ENCODE measurements at places on chromosomes 6 and 20.

- DNase-seq = no peak
These were observed 34.9 kb upstream of the REV3L start for GRCh38 chr6:111517965-111518364.

GRCh38 chr20:63579017-63579694 lies 5.1 kb upstream of the HELZ2 start:
- no peak for DNase-seq

DNA sequence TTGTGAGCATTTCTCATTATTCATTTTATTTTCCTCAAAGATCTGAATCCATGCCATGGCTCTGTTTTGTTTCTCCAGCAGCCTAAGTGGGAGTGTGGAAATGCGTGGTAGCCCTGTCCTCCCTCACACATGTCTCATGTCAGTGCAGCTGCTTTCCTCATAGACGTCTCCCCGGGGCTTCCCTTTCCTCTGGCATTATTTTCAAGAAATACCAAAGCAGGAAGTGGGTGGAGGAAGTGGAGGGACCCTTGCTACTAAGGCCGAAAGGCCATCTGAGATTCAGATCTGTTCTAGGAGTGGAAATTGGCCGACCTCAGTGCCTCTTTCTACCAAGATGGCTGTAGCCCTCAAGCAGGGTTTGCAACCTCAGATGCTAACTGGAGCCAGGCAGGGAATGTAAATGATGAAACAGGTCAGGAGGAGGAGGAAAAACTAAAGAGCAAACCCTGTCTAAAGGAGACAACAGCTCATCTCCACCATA lies 420.9 kb upstream of the PLCB4 start:
- no peak for DNase-seq

- DNase-seq = no peak
These were observed 160.8 kb downstream of the TBXT start for GRCh38 chr6:166006900-166007301.

GRCh38 chr6:150334790-150335783 lies 33.7 kb upstream of the IYD start:
- DNase-seq = no peak

DNA sequence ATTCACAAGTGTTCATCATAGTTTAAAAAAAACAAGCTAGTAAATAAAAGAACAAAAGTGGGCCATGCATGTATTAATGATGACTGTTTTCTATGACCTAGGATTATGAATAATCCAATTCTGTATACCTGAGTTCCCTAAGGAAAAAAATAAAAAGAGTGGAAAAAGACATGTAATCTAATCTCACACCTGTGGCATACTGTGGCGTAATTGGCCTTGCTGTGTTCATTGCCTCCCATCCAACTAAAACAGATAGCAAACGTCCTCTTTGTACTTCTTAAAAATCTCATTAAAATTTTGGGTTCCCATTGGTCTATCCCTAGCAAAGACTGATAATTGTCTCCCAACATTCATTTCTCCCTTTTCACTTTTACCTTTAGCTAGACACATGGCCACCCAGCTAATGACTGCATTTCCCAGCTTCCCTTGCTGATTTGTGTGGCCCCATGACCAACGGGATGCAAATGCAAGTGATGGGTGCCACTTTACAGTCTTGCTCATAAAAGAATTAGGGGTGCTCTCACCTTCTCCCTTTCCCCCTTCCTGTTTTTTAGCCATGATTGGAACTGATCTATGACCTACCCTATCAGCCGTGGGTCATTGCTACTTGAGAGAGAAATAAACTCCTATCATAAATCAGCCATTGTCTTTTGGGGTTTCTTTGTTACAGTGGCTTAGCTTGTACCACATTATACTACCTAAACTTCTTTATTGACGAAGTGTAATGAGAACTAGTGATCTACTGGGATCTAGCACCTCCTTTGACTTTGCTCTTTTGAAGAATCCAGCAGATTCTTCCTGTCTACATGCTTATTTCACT lies 32.0 kb upstream of the TBC1D22B start:
- DNase-seq = no peak

GRCh38 chr20:62286493-62287064 lies 16.2 kb upstream of the ADRM1 start:
- DNase-seq = no peak

DNA sequence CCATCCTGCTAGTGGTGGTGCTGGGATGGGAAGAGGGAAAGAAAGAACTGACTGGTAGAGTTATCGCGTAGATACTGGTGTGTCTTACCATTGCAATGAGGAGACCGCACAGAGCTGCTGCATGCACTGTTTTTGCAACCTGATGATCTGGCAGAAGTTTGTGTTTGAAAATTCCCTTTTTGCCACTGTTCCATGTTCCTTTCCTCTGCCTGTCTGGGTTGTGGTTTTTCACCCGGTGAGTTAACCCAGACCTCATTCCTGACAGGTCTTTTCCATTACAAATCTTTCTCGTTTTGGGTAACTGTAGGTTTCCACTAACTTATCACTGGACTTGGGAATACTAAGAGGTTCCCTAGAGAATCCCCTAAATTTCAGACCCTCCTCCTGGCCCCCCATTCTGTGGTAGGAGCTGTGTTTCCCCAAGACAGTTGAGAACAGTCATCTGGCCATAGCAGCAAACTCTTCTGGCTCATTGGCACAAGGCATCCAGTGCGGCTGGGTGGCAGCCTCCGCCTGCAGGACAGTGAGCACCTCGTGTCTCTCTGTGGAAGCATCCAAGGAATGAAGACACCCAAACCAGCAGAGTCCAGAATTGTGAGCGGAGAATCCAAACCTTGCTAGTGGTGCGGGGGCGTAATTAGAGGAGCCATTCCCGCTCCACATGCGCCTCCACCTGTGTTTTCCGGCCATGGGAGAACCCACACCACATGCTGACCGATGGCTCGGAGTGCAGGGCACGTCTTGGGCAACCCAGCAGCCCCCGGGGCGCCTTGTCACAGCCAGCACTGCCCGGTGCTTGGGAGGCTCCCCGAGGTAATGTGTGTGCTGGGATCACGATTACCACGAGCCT lies 32.8 kb downstream of the ERMARD start:
- no peak for DNase-seq

DNA sequence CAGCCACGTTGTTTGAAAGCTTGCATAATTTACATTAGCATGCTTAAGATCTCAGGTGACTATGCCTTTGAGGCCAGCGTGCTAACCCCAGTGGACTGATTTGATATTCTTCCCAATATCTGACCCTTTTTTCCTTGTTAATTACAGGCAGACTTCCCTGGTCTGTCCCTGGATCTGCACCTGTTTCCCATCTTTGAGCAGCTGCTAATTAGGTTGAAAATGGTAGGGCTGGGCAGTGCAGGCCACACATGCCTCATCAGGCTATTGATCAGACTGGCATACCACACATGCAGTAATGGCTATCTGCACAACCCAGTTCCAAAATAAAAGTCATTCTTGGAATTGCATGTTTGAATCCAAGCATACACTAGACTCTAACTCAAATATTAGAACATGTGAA lies 164.3 kb upstream of the TFAP2D start:
- DNase-seq = no peak

DNA sequence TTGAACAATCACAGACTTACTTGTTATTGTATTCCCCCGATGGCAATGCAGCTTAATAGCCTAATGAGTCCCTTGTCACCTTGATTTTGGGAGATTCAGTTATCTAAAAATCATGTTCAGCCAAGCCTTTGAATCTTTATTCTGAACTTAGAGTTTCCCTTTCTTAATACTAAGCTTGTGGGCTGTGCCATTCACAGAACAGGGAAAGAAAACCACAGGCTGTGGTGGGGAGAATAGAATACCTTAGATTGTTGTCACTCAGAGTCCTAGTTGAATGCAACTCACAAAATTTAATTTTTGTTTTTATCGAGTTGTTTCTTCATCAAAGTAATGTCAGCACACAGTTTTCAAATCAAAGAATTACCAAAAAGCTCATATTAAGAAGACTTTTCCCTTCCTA lies 37.4 kb downstream of the RFPL4B start:
- DNase-seq = no peak

- DNase-seq = no peak
These were observed 100.6 kb downstream of the KLHL32 start for GRCh38 chr6:97025088-97025487.

DNA sequence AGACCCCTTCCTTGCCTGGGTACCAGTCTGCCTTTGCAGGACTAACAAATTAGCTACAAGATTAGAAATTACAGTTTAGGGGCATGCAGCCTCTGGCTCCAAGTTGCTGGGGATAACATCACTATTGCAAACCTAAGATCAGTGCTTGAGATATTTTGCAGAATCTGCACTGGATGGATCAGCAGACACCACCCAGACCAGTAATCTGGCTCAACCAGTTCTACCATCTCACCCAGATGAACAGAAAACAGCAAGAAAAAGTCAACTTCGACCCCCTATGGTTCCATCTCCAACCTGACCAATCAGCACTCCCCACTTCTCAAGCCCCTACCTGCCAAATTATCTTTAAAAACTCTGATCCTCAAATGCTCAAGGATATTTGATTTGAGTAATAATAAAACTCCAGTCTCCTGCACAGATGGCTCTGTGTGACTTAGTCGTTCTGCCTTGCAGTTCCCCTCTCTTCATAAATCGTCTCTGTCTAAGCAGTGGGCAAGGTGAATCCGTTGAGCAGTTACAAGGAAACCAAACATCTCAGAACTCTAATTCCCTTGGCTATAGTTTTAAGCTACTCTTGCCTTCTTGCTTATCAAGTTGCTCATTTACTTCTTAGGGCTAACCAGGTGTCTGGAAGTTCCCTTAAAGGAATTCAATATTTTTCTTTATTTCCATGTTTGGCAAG lies 16.1 kb upstream of the LMBRD1 start:
- no peak for DNase-seq

- DNase-seq = no peak
These were observed 69.7 kb downstream of the RFPL4B start for GRCh38 chr6:112416866-112417265.

- DNase-seq = no peak
These were observed 62.0 kb downstream of the CRYBG1 start for GRCh38 chr6:106422534-106422933.

GRCh38 chr20:10131732-10132345 lies 86.8 kb upstream of the SNAP25 start:
- no peak for DNase-seq

GRCh38 chr6:112321941-112322424 lies 25.1 kb upstream of the RFPL4B start:
- no peak for DNase-seq

DNA sequence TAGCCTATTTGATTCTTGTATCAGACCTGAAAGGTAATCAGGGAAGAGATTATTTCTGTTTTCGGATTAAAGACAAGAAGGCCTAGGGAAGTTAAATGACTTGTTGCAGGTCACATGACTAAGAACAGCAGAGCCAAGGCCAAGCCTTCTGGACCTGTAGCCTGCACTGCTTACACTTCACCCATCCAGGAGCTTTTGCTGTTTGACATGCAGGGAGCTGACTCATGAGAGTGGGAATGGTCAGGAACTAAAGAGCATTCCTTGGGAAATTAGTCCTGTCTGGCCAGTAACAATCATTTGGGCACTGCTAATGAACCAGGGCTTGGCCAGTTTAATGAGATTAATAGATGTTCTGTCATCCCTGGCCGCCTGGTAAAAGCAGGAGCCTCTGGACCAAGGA lies 46.8 kb downstream of the EIF2S2 start:
- DNase-seq = no peak

DNA sequence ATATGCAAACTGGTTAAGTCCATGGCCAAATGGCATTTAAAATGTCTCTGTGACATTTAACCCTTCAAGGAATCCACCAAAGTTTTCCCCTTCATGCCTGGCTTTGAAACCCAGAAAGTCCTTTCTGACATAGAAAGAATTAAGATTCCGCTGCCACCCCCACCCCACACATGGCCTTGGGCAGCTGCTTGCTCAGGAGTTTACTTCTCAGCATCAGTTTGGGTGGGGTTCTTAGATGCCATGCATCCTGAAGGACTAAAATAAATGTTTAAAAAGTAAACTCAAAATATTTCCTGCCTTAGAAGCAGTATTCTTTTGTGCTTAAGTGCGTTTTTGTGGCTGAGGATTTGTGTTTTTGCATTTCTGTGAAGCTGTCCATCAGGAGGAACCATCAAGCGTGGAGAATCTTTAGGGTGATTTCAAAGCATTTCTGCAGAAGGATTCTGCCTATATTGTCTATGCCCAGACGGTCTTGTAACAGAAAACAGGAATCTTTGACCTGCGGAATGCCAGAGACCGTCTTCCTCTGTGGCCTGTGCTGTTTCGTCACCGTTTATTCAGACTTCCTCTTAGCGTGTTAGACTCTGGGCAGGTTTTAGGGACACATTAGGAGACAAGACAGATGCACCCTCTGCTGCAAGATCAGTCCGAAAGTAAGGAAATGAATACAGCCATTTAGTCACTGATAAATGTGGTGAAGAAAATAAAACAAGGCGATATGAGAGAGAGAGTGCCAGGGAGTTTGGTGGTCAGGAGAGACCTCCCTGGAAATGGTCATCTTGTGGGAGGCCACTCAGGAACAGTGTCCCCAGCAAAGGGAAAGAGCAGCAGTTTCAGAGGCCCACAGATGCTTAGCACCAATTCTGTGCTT lies 6.2 kb downstream of the DUSP22 start:
- no peak for DNase-seq

GRCh38 chr6:68196645-68197044 lies 438.4 kb upstream of the ADGRB3 start:
- DNase-seq = no peak

DNA sequence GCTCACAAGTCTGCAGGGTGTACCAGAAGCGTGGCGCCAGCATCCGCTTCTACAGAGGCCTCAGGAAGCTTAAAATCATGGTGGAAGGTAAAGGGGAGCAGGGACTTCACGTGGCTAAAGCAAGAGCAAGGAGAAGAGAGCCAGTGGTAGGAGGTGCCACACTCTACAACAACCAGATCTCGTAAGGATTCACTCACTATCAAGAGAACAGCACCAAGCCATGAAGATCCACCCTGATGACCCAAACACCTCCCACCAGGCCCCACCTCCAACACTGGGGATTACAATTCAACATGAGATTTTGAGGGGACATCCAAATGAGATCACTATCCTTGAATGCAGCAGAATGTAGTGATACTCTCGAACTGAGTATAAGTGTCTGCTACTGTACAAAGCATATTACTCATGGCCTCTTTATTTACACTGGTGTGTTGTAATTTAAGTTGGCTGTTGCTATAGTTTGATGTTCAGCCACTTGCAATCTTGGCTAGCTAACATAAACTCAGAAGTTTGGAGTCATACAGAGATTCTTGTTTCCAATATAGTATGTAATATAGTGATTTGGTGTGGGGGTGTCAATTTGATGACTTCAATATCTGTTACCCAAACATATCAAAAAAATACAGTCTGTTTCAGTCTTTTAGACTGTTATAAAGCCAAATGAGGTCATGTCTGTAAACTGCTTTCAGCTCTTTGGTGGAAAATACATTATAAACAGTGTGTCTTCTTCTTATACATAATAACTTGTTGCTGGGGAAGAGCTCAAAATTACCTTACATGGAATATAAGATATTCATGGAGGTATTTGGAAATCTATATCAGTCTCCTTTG lies 39.4 kb upstream of the MYLIP start:
- DNase-seq = no peak

- DNase-seq = no peak
These were observed 184.4 kb downstream of the CDH26 start for GRCh38 chr20:60142587-60142986.

GRCh38 chr20:18754030-18754652 lies 59.4 kb upstream of the SCP2D1 start:
- DNase-seq = no peak

All from stimulated activated CD8-positive, alpha-beta memory T cell treated with anti-CD3 and anti-CD28 coated beads, Interleukin-7, amount 100 ng/mL, for 48 hours (primary cell).